ENCODE measurements at places on chromosomes 7 and 10.

DNA sequence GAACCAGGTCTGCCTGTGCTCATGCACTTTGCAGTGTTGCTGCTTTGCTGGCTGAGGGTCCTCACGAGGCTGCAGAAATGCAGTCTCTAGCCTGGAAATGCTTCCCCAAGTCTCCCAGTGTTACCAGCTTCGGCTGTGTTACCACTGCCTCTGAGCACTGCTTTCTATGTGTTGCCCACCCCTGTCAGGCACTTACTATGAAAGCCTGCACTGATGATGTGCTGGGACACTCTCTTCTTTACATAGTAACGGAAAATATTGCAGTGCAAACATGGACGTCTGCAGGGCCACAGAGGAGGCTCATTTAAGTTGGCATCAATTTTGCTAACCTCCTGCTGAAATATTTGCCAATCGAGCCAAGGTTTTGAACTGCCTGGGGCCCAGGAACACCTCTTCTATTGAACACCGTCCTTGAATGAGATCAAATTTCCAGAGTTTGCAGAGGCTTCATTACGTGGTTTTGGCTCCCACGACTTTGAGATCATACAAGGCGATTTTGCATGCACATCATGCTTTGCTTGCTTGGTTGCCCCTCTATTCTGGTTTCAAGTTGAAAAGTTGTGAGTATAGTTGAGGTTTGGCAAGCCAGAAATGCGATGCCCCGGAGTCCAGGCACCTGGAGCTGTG lies 404.7 kb upstream of the PODXL start:
- DNase-seq, result no peak

DNA sequence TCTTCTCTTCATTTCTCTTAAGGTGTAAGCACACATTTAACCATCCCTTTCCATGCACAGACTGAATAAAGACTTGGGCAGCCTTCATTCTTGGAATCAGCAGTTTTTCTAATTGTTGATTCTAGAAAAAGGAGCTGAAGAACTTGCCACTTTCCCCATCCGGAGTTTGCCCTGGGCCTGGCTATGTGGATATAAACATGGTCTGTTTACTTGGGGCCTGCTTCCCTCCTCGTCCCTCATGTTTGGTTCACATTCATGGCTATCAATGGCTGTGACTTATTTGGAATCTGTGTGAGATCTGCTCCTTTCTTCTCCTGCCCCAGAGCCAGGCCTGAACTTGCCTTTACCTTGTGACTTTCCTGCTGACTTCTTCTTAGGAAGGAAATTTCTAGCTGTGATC lies 199.3 kb downstream of the LRMDA start:
- DNase-seq, result no peak

DNA sequence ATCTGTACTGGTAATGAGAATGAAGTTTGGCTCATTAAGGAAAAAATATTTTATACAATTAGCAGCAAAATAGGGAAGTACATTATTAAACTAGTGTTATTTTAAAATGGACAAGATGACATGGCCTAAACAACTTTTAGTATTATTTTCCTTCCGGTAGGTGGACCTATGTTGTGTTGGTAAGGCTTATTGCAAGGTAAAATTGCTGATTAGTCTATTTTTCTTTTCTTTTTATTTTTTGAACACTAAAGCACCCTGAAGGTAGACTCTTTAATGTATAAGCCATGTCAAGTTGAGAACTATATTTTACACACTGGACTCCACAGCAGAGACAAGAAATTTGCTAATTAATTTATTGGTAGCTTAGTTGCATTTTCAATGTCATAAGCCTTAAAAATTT lies 239.5 kb upstream of the POT1 start:
- DNase-seq, result no peak

GRCh38 chr10:69151984-69152383 lies 28.0 kb downstream of the VPS26A start:
- no peak for DNase-seq

DNA sequence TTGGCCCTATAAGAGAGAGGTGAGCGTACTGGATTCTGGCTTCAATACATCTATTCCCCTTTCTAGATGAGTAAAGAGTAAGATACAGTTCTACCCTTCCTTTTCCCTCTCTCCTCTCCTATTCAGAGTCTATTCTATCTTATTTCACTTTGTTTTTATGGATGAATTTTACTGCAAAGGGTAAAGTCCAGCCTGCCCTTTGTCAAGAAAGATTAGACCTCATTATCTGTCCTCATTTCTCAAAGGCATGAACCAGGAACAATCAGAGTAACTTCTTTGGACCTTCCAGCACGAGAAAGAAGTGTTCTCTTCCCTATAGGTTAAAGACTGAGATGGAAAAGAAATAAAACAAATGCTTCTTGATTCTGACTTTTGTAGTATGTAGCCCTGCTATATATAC lies 239.0 kb downstream of the PRKG1 start:
- no peak for DNase-seq

DNA sequence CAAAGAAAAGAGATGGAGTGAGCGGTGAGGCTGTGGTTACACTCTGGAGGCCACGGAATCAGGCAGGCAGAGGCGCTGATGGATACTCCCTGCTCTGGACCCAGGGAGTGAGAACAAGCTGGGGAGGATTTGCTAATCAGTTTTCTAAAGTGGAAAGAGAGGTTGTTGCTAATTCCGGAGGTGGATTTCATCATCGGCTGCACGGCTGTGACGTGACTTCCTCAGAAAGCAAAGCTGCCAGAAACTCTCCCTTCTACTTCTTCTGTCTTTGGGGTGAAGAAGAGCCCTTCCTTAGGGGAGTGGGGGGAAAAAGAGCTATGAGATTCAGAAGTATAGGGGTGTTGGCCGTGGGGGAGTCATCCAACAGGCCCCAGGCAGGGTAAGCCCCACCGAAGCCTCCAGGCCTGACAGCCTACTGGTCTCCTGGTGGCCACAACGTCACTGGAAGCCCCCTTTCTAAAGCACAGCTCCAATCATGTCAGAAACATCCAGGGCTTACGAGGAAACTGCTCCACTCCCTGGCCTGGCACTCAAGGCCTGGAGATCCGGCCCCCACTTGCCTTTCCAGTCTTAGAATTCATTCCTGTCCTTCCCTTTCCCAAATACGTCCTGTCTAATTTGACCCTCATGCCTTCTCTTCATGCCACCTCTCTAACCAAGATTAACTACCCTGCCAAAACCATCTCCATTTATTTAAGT lies 114.5 kb downstream of the HIP1 start:
- no peak for DNase-seq

DNA sequence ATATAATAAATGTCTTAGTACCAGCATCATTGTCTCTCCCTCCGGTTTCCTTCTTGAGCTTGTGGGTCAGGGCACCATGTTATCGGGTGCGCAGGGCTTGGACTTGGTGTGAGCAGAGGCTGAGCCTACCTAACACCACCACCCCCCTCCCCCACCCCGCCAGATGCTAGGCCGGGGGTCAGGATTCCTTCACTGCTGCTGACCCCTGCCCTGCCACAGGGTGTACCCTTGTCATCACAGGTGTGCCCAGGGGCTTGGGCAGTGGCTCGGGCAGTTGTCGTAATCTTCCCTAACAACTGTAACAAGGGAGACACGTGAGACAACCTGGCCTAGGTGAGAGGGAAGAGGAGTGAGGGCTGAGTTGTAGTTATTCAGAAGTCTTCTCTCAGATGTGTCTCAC lies 12.6 kb upstream of the NFKB2 start:
- no peak for DNase-seq

DNA sequence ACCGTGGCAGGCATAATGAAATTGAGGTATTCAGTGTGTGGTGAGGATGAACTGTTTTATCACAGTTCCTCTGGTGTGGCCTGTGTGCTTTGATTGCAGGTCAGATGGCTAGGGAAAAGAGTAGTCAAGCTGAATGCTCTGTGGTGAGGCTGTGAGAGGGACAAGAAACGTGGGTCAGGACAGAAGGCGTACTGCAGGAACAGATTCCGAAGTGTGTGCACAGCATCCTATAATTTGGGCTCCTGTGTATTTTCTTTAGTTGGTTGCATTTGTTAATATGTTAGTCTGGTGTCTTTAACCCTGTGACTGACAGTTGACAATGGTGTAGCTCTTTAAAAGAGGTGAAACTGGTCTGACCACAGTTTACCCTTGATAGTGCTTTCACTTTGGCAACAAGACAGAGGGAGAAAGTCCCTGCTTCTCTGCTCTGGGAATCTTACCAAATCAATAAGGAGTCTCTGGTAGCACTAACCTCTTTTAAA lies 76.5 kb downstream of the AUTS2 start:
- DNase-seq, result no peak

DNA sequence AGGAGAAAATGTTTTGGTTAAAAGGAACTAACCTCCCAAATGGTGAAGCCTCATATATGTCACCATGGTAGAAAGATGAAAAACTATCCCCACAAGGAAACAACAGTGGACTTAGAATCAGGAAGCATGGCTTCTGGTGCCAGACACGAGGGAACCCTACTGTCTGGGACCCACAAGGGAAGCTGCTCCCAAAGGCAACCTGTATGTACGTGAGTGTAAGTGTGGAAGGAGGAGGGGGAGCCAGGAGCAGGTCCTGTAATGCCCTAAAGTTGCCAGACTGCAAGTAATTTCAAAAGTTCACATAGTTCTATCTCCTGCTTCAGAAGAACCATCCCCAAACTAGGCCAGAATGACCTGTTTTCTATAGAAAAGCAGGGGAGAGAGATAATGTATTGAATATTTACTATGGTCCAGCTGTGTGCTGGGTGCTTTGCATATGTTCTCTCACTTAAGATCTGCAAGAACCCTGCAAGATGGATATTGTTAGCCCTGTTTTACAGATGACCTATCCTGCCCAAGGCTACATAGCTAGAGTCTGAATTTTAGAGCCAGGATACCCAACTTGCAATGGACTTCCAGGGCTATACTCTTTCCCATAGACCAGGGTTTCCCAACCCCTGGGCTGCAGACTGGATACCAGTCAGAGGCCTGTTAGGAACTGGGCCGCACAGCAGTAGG lies 19.2 kb downstream of the DUSP5 start:
- DNase-seq, result no peak

DNA sequence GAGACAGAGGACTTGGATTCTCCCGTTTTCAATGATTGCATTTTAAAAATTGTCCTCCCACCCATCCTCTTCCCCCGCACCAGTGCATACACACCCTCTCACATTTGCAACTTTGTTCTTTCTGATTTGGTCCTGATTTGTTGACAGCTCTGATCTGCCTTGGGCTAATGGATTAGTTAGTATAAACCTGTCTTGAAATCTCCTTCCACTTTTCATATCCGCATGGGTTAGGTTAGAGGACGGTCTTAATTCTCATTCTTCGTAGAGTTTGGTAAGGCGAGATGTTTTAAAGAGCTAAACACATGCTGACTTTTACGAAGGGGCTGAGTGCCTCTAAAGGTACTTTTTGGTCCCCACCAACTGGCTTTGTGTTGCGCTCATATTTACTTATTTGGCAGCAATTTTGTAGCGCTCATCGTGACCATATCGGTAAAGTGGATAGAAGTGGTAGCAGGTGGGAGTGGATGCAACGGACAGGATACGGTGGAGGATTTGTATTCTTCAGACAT lies 1.1 kb downstream of the AHR start:
- DNase-seq, result no peak

DNA sequence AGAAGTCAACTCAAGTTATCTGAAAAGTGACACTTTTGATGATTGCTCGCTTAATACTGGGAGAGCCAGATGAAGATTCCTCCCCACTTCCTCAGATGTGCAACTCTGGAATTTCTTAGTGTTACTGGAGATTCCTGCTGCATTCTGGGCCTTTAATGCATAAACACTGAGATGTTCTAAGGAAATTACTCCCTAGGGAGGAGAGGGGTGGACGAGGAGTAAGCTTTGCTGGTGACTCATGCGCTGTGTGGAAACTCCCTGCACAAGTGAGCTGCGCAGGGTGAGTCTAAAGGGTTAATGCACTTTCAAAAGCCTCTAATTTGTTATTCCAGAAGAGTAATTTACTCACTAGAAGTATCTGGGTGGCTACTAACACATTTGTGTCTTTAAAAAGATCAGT lies 46.3 kb downstream of the EGFR start:
- DNase-seq, result no peak

DNA sequence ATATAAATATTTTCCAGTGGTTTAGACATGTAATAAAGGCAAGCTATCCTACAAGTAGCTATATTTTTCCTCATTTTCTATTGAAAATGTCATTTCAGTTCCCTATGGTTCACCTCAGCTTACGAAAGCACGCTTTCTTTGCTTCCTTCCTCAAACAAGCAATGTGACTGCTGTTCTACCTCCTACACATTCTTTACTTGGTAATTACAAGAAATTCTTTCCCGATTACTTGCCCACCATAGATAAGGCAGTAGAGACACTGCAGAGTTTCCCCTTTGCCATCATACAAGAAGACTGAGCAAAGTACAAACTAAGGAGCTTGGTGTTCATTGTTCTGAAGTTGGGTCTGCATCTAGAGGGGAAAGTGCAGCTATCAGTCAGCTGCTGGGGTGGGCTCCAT lies 249.4 kb downstream of the CRPPA start:
- DNase-seq, result no peak

DNA sequence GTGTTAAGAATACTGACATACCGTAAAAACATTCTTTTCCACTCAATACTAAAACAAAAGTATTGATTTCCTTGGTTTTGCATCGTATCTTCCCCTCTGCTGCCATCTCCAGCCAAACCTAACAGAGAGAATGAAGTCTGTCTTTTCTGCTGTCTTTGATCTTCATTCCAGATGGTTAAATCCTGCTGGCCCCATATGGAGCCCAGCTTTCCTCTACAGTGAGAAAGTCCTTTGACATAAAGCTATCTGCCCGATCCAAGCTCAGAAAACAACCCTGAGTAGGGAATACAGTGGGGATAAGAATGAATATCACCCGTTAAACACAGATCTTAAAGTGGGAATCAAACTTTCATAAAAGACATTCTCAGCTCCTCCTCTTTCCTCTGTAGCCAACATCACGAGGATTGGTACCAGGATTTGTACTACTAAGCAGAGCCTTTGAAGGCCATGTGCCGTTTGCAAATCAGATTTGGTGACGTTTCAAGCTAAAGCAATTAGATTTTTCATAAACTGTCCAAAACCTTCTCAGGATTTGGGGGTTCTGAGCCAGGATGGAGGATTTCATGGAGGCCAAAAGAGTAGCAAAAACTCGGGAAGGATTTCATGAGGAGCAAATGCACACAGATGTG lies 30.8 kb upstream of the GPAM start:
- no peak for DNase-seq

GRCh38 chr10:131868436-131868835 lies 32.4 kb upstream of the PPP2R2D start:
- no peak for DNase-seq

DNA sequence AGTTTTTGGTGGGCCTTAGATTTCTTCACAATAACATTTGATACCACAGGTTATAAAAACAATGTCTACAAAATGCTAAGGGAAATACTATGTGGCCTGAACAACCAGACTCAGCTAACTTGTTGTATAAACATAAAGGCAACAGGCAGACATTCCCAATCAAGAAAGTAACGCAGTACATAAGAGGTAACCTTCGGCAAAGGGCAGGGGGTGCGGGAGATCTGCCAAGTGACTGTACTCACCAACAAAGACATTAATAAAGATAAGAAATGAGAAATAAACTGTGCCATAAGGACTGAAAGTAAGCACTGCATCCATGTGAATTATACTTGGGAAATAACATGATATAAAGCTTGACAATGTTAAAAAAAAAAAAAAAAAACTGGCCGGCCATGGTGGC lies 15.4 kb downstream of the NSUN6 start:
- no peak for DNase-seq

- no peak for DNase-seq
Measured at GRCh38 chr7:30980194-30980593, 16.4 kb downstream of the GHRHR start.

All from stimulated activated naive CD4-positive, alpha-beta T cell treated with Interleukin-2 at 50 U/mL for 16 hours (primary cell).